ENCODE measurements at places on chromosomes 7 and 10. TPM values are rescaled to one million over a fixed set of nuclear protein-coding genes. Genes with fewer than 3 reads are reported as not detected.

DNA sequence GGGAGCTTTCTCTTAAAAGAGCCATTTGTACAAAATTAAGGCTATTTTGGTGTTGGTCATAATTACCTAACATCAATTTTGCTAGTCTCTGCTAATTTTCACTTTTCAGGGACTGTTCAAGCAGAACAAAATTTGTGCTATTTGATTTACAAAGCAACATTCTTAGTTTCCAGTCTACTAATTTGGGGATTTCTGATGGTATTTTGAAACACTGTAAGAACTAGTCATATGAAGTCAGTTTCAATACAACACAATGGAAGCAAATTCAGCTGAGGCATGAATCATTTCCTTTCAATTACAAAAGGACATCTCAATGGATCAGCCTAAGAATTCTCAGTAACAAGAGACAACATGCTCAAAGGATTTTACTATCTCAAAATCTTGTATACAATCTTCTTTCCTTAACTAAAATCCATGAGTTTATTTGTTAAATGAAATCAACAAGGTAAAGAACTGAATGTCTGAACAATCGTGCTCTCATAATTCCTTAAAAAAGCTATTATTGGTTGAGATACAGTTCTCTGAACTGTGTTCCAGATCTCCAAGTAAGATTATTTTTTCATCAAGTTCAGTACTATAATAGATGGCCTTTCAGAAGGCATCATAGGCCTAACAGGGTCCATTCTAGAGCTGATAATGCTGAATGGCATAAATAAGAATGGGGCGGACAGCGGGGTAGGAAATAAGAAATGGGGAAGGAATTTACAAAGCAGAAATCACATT is 144.6 kb downstream of the NRCAM start:
- DNase-seq = no peak
- H3K27ac ChIP-seq = no peak overlapping the region
- no peak overlapping the region for H3K4me3 ChIP-seq
- no peaks in the 10 kb centered on the region for H3K36me3 ChIP-seq

The ZNF853 gene
- total RNA-seq = 8.3 TPM

GRCh38 chr10:112201334-112201733 is 17.8 kb upstream of the GPAM start:
- H3K4me1 ChIP-seq = no peaks in the 10 kb centered on the region
- H3K27me3 ChIP-seq = no peaks in the 10 kb centered on the region
- no peaks in the 10 kb centered on the region for H3K36me3 ChIP-seq
- H3K4me3 ChIP-seq = no peak overlapping the region
- DNase-seq = no peak
- H3K27ac ChIP-seq = no peak overlapping the region

DNA sequence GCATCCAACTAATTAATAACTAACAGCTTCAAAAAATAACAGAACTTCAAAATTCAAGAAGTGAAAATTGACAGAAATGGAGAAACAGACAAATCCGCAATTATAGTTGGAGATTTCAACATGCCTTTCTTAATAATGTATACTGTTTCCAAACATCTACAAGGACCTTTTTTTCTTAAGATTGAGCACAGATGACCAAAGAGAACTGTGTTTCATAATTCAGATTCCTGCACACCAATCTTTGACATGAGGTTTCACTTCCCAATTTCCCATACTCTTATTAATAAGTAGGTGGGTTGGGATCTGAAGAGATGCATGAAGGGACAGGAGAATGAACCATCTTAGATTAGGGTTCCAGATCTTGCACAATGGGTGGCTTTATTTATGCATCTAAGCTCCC is 24.9 kb upstream of the GIMAP7 start:
- no peak overlapping the region for H3K27ac ChIP-seq
- no peaks in the 10 kb centered on the region for H3K36me3 ChIP-seq
- no peak for DNase-seq
- no peaks in the 10 kb centered on the region for H3K4me1 ChIP-seq
- H3K4me3 ChIP-seq = no peak overlapping the region

DNA sequence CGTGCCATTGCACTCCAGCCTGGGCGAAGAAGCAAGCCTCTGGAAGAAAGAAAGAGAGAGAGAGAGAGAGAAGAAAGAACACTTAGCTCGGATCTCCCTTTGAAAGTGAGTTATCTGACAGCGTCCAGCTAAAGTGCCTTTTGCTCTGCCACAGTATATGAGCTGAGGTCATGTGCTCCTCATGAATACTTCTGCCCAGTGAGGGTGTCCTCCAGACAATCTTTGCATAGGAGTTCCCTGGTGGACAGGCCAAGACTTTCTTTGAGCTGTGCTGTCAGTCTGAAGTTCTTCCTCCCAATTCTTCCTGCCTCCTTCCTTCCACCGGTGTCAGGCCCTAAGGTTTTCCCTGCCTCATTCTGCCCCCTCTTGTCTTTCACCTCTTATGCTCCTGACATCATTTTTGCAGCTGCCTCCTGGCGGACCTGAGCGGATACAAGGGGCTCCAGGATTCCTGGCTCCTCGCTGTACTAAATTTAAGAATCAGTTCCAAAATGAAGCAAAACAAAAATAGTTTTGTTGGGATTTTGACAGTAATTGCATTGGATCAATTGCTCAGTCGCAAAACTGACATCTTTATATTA is 31.9 kb downstream of the XRCC2 start:
- no peak overlapping the region for H3K27ac ChIP-seq
- H3K36me3 ChIP-seq = no peaks in the 10 kb centered on the region
- no peaks in the 10 kb centered on the region for H3K27me3 ChIP-seq

The LIPK gene
- not detected for total RNA-seq

GRCh38 chr7:1404898-1405548 is 54.2 kb downstream of the MICALL2 start:
- no peaks in the 10 kb centered on the region for H3K27me3 ChIP-seq
- H3K4me3 ChIP-seq = no peak overlapping the region
- H3K27ac ChIP-seq = no peak overlapping the region
- no peaks in the 10 kb centered on the region for H3K36me3 ChIP-seq

The TMEM130 gene
- not detected for total RNA-seq

- no peak overlapping the region for H3K4me3 ChIP-seq
- H3K27me3 ChIP-seq = no peaks in the 10 kb centered on the region
- H3K4me1 ChIP-seq = peaks cover 27% of the 10 kb centered on the region
- H3K27ac ChIP-seq = no peak overlapping the region
Measured at GRCh38 chr10:24711465-24711864, 12.2 kb downstream of the ARHGAP21 start.

The TRPV5 gene
- not detected for total RNA-seq

GRCh38 chr7:50684011-50684712 is 98.5 kb downstream of the GRB10 start:
- no peaks in the 10 kb centered on the region for H3K27me3 ChIP-seq
- DNase-seq = no peak
- H3K4me3 ChIP-seq = peak overlapping the region; percentile 16
- no peaks in the 10 kb centered on the region for H3K36me3 ChIP-seq
- no peaks in the 10 kb centered on the region for H3K4me1 ChIP-seq
- H3K27ac ChIP-seq = no peak overlapping the region

DNA sequence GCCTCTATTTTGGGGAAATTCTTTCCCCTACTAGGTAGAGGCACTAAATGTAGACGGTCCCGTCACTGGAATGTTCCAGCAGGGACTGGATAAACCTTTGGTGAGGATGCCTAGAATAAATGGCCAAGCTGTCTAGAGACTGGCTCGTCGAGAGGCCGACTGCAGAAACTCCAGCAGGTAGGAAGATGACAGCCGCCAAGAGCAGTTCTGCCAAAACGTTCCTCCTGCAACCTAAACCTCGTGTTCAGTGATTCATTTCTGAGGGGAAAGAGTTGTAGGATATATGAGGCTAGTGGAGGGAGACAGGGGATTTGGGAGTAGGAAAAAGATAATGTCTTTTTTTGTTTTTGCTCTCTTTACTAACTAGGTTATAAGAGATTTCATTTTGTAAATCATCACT is 184.7 kb upstream of the GDF10 start:
- no peak overlapping the region for H3K4me3 ChIP-seq
- no peaks in the 10 kb centered on the region for H3K36me3 ChIP-seq
- no peak for DNase-seq
- H3K27ac ChIP-seq = no peak overlapping the region
- H3K27me3 ChIP-seq = no peaks in the 10 kb centered on the region
- no peaks in the 10 kb centered on the region for H3K4me1 ChIP-seq

GRCh38 chr7:17745610-17746009 is 194.7 kb downstream of the SNX13 start:
- no peak for DNase-seq
- no peak overlapping the region for H3K4me3 ChIP-seq
- no peaks in the 10 kb centered on the region for H3K36me3 ChIP-seq
